Stimulated activated naive CD4-positive, alpha-beta T cell treated with Interleukin-2 at 50 U/mL for 16 hours (primary cell): ENCODE measurements at places on chromosomes 3 and 15.
A peak's percentile ranks its signal among the peaks of the same experiment; 100 is the strongest.

DNA sequence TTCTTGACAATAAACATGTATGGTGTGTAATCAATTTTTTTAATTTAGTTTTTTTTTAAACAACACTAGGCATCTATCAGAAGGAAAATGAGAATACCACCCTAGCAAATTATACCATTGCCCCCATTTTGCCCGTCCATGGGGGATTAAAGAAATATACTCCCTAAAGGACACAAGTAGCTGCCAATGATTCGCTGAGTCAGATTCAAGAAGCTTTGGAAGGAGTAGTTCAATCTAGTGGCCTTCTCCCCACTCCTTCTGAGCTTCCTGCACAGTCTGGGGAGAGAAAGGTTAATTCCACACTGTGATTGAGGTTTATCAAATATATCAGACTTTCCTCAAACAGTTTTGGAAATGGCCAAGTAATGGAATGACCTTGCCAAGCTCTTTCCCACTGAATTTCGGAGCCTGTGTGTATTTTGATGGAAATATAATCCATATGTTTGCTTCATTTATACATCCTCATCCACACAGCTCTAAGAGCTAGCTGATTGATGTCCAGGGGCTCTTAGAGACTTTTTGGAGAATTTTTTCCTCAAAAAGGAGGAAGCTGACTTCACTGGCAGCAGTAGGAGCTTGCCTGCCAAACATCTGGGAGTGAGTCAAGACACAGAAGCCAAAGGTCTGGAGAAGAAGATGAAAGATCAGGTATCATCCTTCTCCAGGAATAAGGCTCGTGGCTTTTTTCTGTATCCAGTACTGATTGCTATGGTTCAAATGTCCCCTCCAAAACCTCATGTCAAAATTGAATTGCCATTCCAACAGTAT is 478.5 kb upstream of the PROK2 start:
- no peak for DNase-seq

GRCh38 chr3:49173792-49174170 is 2.4 kb downstream of the KLHDC8B start:
- no peak for DNase-seq

GRCh38 chr3:153150991-153151390 is 11.0 kb upstream of the RAP2B start:
- DNase-seq: no peak

DNA sequence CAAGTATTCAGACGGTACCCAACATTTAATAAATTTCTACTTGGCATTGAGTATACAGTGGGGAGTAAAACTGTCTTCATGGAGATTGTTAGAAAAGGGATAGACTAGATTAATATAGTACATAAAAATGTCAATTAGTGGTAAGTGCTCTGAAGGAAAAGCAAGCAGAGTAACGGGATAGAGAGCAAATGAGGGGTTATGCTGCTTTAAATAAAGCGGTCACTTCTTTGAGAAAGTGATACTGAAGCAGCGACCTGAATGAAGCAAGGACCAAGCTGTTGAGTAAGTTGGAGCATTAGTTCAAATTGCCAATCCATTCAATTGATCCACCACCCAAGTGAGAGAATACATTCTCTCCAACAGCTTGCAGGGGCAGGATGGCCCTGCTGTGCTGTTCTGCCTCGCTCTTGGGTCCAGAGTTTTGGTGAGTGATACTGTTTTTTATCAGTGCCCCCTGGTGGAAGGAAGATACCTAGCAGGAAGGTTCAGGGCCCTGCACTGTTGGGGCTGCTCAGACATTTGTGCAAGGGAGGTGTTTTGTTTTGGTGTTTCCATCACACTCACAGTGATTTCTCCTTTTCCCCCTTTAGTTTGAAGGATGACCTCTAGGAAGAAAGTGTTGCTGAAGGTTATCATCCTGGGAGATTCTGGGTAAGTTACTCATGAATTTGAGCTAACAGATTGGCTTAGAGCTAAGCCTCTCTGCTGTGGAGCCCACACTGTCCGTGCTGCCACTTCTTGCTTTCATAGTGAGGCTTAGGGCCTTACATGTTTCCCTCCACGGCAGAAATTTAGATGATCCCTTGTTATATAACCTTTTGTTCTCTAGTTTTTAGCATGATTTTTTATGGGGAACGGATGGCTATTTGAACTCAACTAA is 69.0 kb downstream of the RAB7A start:
- DNase-seq: peak; percentile 36

- DNase-seq: no peak
Observed at GRCh38 chr3:109328202-109328601, 9.1 kb downstream of the DPPA4 start.

DNA sequence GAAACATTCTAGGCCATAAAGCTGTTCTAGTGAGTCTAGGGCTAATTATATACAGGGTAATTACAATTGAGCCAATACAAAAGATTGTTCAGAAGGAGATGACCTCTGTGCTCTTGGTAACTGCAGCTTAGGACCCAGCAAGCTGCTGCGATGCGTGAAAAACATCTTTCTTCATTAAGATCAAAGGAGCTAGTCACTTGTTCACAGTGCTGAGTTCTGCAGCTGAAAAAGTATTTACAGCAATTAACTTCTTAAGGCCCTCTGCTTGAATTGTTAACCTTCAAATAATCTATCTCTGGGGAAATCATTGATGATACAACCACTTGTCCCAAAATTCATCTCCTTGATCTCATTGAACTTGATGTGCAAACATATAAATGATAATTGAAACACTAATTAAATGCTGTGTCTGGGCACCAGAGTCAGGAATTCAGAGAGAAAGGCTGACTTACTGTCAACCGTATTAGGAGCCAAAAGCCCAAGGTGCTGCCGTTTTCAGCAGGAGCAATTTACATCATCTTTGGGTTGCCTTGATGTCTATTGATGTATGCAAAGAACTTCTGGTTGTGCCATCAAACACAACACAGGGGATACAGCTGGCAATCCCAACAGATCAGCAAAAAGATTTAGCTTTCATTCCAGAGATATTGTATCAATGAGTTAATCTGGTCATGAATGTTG is 213.0 kb downstream of the NECTIN3 start:
- DNase-seq: no peak

DNA sequence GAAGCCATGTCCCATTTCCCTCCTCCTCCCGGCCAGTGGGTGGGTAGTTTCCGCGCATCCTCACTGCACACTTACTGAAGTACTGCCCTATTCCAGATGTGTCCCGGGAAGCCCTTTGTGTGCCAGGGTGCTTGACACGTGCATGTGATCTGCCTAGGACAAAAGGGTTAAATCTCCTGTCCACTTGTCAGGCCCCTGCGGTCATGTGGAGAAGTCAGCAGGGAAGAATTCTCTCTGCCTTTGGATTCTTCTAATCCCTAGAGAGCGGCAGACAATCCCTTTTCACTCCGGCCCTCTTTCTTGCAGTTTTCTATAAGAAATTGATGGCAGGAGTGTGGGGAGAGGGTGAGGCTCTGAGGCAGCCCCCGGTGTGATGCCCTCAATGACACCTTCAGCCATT is 19.8 kb downstream of the ST8SIA2 start:
- no peak for DNase-seq

DNA sequence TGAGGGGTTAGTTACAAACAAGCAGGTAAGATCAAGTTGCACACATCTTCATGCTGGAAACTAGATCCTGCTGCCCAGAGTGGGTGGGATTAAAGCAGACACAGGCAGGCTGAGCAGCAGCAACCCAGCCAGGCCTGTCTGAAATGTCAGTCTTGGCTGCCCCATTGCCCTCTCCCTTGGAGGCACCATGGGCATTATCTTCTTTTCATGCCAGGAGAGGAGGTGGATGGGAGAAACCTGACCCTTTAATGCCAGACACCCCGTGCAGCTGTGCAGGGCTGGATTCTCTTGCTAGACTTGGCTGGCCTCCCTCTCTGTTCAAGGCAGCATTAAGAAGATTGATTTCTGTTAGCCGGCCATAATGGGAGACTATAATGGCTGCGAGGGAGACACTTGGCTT is 23.0 kb upstream of the EPHB1 start:
- no peak for DNase-seq

GRCh38 chr3:169966951-169967915 is 626 bp downstream of the SEC62 start:
- DNase-seq: peak; percentile 70

- no peak for DNase-seq
Observed at GRCh38 chr15:70049701-70050301, 47.9 kb downstream of the TLE3 start.
